ENCODE measurements at places on chromosomes 2 and 18.

- DNase-seq: no peak
Observed at GRCh38 chr2:242017086-242017485, 147.6 kb downstream of the RTP5 start.

DNA sequence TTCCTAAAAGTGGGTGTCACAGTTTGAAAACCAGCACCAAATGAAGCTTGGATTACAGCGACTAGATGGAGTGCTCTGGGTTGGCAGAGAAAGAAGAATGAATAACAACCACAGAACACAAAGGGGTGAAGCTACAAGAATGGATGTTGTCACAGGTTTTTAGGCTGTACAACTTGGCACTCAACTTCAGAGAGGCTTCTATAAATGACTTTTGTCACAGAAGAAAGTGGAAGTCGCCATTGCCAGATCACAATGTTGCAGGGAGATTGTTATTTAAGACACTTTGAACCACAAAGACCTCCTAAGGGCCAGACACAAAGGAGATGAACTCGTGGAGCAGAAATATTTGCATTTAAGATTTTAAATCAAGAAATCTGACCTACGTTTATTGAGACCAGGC, 354.2 kb downstream of the CDH7 start:
- DNase-seq: no peak

- no peak for DNase-seq
Observed at GRCh38 chr2:45793305-45793962, 142.0 kb downstream of the PRKCE start.

DNA sequence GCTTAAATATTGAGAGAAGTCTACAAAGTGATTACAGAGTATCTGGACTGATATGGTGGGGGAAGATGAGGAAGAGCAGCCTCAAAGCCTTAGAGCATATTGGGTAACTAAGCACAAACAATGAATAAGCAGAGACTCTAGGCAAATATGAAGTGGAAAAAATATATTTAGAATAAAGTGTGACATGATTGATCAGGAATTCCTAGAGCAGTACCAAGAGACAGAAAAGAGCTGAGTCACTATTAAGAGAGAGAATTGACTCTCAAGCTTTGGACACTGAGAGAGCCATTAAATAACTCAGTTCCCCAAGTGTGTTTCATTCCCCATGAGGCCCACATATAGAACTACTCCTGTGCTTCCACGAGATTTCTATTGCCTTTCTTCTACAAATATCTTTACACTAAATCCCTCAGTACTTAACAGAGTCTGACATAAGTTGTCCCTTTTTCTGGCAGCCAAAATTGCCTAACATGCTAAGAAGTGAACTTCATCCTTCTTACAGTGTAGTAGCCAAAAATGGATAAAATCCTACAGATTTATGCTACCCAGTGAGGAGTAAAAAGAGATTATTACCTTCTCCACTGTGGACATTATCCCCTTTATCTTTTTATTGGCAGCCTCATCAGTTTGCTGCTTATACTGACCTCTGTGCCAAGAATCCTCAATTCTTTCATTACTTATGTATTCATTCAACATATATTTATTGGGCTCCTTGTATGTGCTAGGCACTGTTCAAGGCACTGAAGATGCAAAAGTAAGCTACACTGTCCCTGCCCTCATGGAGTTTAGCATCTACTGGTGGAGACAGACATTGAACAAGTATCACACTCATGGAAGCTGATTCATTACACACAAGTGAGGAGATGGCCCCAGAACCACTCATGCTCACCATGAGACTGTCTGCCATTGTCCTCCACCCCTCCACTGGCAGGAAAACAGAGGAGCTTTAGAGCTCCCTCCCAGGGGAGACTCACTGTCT, 45.4 kb downstream of the SLC40A1 start:
- DNase-seq: no peak

- DNase-seq: no peak
Observed at GRCh38 chr2:19573784-19574183, 215.4 kb upstream of the OSR1 start.

GRCh38 chr18:45802814-45803492, 22.5 kb upstream of the SIGLEC15 start:
- DNase-seq: no peak

GRCh38 chr2:201197781-201198180, 14.8 kb downstream of the CASP10 start:
- DNase-seq: no peak

DNA sequence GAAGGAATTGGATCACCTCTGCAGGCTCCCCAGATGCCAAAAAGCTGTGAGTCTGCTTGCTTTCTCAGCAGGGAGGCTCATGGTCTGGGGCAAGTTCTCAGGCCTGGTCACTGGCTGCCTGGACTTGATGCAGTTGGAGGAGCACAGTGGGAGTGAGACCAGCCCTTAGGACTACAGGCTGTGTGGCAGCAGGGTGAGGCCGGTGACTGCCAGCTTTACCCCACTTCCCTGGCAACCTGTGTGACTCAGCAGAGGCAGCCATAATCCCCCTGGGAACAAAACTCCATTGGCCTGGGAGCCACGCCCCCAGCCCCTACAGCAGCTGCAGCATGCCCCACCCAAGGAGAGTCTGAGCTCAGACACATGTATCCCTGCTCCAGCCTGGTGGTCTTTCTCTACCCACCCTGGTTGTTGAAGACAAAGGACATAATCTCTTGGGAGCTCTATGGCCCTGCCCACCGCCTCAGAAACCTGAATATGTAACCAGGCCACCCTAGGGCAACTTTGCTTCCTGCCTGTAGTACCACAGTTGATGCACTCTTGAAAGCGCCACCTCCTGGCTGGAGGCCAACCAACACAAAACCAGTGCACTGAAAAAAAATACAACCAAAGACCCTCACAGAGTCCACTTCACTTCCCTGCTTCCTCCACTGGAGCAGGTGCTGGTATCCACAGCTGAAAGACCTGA, 106.8 kb upstream of the SPATS2L start:
- DNase-seq: no peak

DNA sequence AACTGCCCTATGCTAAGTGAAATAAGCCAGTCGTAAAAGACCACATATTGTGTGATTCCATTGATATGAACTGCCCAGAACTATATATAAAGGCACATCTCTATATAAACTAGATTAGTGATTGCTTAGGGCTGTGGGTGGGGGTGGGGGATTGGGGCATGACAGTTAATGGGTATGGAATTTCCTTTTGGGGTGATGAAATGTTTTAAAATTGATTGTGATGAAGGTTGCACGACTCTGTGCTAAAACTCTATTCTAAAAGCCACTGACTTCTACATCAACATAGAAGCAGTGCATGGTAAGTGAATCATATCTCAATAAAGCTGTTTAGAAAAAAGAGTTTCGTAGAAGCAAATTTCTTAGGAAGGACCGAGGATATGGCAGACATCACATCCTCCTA, 53.0 kb downstream of the CDCA7 start:
- no peak for DNase-seq

DNA sequence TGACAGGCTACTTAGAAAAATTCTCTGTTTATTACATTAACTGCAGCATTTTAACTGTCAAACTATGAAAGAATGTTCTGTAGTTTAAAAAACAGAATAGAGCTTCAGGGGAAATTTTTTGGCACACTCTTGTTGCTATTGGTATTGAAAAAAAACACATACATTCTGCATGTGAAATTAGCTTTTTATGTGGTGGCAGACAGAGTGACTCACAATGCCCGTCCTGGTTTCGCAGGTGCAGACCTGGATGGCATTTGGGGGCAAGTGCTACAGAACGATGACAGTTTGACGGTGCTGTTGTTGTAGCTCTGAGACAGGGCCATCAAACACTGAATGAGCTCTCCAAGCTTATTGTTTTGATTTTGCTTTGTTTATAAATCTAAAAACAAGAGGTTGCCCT, 105.0 kb upstream of the MAP3K20 start:
- DNase-seq: peak; percentile 11

- no peak for DNase-seq
Observed at GRCh38 chr2:168145011-168145410, 102.4 kb downstream of the STK39 start.

DNA sequence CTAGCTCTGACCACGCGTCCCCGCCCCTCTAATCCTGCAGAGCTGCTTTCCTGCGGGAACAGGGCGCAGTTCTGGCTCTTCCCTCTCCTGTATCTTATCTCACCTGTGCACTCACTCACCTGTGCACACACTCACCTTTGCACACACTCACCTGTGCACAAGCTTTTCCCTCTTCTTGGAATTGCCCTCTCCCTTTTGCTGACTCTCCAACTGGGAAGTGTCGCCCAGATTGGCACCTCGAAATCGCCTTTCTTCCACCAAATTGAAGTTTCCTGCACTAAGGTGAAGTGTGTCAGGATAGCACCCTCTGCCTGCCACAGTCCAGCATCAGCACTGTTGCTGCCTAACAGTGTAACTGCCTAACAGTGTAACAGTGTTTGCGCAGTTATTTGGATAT, 566 bp upstream of the CMPK2 start:
- peak; percentile 34 for DNase-seq
